ENCODE measurements at places on chromosomes 7 and 10.

DNA sequence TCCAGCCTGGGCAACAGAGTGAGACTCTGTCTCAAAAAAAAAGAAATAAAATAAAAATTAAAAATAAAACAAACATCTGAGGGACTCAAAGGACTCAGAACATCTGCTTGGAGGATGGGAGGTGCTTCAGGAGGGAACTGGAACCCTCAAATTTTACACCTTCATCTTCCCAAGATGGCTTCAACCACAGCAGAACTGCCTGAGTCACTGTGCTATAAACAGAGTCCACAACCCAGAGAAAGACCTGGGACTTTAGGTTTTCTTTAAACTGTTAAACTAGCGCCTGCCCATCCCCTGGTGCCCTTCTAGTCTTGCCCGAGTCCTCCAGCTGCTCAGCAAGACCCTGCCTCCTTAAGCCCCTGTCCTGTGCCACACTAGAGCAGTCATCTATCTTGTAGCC lies 40.8 kb downstream of the RGS10 start:
- no peak for DNase-seq

DNA sequence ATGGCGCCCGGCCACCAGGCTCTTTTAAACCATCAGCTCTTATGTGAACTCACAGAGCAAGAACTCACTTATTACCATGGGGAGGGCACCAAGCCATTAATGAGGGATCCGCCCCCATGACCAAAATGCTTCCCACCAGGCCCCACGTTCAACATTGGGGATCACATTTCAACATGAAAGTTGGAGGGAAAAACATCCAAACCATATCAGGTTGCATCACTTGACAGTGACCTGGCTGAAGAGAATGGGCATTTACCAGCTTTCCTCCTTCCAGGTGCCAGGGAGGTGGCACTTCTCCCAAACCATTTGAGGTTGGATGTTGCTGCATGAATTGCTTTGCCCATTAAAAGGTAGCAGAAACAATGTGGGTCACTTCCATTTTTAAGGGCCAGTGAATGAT lies 115.6 kb upstream of the TNS3 start:
- no peak for DNase-seq

GRCh38 chr10:117920956-117921355 lies 125.8 kb downstream of the RAB11FIP2 start:
- DNase-seq = no peak

DNA sequence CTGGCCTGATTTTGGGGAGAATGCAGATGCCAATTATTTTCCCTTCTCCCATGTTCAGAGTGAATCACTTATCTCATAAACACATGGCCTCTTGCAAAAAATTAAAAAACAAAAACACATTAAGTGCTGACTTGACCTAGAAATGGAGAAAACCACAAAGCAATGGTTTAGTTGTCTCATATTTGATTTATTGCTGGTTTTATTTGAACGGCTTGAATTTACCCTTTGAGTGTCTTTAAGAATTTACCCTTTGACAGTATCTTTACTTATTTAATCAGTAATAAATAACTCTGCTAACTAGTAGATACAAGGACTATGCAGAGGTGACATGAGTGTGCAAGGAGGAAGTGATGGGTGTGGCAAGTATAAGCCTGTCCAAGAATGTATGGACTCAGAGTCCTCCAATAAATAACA lies 68.1 kb upstream of the GSDME start:
- no peak for DNase-seq

GRCh38 chr7:84997626-84998025 lies 189.2 kb downstream of the SEMA3D start:
- no peak for DNase-seq

DNA sequence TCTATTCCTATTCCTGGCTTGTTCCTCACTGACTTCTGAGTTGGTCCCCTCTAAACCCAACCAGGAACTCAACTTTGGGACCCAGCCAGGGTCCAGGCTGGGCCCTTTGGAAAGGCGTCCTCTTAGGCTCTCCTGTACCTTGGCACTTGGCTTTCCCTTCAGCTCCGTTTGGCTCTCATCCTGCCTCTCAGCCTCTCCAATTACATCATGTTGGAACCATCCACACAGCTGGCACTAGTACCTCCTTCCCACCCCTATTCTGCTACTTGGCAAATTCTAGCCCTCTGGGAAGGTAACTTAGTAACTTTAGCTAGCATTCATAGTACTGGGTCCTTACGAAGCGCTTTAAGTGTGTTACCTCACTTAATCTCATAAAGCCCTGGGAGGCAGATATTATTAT lies 205.3 kb upstream of the HABP2 start:
- DNase-seq = no peak

- DNase-seq = no peak
Measured at GRCh38 chr10:77311186-77311585, 326.4 kb downstream of the KCNMA1 start.

DNA sequence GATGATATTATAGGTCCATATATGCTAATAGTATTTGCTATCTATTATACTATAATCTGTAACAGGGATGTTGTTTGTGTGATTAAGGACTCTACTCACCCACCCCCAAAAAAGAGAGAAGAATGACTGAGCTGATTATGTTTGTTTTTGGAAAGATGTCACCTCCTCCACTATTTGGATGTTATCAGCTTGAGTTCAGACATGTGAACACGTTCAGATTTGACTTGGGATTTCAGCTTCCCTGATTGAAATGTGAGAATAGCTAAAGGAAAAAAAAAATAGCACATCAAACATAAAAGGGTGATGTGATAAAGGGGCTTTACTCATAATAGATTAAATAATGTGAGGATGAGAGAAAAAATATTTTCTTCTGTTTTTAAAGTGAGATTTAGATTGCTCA lies 81.2 kb downstream of the VTI1A start:
- no peak for DNase-seq

DNA sequence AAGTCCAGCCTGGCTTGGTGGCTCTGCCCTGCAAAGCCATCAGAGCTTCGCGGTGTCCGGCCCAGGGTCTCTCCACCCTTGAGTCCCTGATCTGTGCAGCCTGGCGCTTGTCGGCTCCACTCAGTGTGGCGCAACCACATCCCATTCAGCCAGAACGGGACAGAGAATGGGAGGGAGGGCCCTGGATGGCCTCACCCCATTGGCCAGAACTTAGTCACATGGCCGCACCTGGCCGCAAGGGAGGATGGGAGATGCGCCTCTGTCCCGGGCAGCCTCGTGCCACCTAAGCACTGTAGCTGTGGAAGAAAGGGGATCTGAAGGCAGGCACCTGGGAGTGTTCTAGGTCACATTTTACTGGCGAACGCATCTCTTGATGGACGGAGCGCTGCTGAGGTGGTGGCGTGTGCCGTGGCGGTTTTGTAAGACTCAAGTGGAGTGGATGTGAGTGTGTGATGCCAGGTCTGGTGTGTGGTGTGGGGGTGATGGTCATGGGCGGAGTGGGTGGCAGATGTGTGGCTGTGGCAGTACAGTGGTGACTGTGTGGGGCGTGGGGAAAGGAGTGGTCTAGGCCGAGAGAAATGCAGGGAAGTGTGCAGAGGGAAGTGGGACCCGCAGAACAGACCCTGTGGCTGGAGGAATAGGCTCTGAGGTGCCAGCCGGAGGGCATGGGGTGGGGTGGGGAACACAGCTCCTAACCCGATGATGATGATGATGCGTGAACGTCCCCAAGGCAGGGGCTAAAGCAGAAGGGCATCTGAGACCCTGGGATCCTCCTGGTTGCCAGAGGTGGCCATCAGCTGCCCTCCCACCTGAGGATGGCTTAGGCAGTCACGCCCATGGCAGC lies 19.0 kb downstream of the CLEC2L start:
- no peak for DNase-seq

- DNase-seq = no peak
Measured at GRCh38 chr10:122265896-122266295, 5.2 kb upstream of the BTBD16 start.

- DNase-seq = no peak
Measured at GRCh38 chr7:43693687-43694398, 35.5 kb downstream of the COA1 start.

DNA sequence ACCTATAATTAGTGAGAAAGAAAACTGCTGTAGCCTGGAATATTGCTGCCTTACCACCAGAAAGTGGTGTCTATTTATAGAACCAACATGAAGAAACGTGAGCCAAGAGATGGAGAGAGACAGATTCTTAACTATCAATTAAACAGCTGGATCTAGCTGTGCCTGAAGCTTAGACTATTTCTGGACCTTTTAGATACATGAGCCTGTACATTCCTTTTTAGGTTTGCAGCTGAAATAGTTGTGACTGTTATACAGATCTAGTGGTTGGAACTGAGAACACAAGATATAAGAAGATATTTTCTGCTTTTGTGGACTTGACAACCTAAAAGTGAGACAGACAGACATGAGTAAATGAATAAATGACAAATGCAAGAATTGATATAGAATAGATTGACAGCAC lies 73.4 kb downstream of the CDK14 start:
- no peak for DNase-seq

GRCh38 chr10:93865794-93866425 lies 27.9 kb upstream of the SLC35G1 start:
- no peak for DNase-seq

DNA sequence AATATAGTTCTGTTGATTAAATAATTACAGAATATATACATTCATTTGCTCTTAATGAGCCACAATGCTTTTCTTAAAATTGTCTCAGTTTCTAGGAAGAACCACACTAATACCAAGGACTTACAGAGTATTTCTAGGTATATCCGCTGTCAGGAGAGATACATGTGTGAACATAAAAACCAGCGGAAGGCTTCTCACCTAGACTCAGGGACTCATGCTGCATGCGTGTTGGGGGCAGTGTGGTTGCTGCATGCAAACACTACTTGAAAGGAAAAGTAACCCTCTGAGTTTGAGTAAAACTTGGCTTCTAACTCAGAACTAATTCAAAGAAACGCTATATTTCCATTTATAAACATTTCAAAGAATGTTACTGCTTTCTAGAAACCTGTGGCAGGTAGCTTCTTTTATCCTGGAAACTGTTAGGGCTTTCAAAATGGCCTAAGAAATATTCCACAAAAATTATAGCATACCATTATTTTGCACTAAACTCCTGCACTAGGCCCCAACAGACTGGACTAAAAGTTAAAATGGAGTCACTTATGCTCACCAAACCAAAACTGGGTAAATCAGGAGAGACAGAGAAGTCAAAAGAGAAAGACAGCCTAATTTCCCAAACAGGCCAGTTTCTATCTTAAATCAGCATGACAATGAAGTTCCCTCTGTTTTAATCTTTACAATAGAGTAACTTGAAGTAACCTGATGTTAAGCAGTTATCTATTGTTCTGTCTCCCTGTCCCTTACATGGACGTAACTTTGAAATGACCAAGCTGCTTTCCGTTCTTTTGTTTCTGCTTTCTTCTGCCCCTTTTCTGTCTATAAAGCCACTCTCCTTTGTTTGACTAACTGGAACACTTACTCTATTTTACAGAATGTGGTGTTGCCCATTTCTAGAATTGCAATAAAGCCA lies 95.2 kb upstream of the FAM133B start:
- DNase-seq = no peak

DNA sequence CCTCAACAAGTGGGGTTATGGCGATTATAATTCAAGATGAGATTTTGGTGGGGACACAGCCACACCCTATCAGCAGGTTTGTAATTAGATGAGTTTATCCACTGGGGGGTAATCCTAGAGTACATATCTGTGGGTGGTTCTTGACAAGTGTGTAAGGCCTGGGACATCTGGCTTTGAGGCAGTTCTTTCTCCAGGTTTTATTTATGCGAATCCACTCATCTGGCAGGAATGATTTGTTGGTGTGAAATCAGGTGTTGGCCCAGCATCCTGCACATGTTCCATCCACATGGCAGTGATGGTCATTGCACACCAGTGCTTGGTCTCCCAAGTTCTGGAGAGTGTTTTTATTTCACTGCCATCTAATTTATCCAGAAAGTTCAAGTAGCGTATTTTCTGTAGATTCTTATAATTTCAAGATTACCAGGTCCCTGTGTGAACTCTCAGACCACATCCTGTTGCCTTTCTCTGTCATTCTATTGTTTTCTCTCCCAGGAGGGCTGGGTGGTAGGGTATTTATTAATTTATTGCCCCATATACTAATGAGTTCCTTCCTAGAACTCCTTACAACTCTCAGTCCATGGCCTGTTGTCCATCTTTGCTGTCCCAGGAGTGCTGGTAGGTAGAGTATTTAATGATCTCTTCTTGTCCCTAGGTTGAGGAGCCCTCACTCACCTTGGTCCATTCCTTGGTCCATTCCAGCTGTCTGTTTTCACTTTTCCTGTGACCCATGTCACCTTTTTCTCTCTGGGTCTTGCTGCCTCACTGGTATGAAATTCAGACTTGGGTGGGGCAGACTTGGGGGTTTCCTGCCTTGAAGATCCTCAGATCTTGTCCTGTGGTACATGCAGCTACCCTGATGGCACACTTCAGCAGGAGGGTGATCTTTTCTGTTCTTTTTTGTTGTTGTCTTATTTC lies 10.4 kb downstream of the RALA start:
- no peak for DNase-seq

DNA sequence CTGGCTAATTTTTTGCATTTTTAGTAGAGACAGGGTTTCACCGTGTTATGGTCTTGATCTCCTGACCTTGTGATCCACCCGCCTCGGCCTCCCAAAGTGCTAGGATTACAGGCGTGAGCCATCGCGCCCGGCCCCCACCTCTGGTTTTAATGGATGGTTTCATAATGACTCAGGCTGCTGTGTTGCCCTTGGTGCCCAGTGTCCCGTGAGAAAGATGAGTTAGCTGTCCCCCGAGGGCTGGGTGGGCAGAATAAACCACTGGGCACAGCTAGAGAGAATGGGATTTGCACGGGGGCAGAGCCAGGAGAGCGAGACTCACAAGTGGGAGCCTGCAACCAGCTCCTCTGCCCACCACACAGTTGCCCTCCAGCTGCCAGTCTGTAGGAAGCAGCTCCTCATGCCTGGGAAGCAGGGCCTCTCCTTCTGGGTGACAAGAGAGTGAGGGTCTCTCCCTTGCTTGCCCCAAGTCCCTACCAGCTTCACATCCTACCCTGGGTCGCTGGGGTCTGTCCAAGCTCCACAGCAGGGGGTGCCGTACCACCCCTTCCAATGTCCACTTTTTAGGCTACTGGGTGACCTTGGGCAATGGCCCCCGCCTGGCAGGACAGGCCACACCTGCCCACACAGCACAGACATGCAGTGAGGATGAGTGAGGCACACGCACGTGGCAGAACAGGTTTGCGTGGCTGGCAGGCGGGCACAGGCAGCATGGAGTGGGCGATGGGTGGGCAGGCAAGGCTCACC lies 16.1 kb upstream of the NDST2 start:
- no peak for DNase-seq

DNA sequence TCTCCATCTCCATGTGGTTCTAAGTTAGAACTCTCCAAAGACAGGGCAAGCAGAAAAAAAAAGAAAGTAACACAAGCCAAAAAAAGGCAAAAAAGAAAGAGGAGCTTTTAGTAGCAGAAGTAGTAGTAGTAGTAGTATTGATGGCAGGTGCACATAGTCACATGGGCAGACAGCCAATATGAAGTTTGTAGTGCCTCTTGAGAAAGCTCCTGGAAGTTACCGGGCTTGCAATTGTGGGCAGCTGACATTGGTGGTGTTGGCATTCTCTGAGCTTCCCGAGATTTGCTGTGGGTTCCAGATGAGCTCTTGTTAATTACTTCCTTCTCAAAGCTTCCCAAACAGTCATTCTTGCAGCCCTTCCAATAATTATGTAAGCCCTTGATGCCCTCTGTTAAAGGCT lies 1128.5 kb downstream of the TYW1 start:
- no peak for DNase-seq

- DNase-seq = no peak
Measured at GRCh38 chr10:89837165-89838043, 136.0 kb downstream of the KIF20B start.

All from GF-D8 (cell line).